ENCODE measurements at places on chromosomes 12 and 14.

DNA sequence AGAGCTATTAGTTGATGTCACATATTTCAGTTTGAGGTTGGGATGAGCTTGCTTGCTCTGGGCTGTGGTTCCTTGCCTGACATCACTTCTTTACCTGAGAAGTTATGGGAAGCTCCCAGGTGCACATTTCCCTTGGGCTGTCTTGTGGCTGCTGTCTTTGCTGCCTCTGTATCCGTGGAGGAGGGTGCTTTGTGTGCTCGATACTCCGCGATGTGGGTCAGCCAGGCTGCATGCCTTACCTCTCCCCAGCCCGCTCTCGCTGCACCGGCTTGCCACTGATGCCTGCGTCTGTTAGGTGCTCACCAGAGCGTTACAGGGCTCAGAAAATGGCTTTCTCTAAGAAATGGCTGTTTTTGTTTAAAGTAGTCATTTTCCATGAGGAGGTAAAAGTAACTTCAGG is 19.6 kb downstream of the PELI2 start:
- DNase-seq: no peak

- no peak for DNase-seq
These were observed 3.4 kb downstream of the CDCA3 start for GRCh38 chr12:6847676-6848075.

- no peak for DNase-seq
These were observed 367 bp downstream of the GALNT16 start for GRCh38 chr14:69260190-69260860.

GRCh38 chr12:25401547-25402345 is 151.0 kb upstream of the KRAS start:
- DNase-seq: no peak

GRCh38 chr12:92178340-92178739 is 32.7 kb upstream of the BTG1 start:
- DNase-seq: no peak
